GM12891 (cell line): ENCODE measurements at places on chromosomes 16 and 17.

DNA sequence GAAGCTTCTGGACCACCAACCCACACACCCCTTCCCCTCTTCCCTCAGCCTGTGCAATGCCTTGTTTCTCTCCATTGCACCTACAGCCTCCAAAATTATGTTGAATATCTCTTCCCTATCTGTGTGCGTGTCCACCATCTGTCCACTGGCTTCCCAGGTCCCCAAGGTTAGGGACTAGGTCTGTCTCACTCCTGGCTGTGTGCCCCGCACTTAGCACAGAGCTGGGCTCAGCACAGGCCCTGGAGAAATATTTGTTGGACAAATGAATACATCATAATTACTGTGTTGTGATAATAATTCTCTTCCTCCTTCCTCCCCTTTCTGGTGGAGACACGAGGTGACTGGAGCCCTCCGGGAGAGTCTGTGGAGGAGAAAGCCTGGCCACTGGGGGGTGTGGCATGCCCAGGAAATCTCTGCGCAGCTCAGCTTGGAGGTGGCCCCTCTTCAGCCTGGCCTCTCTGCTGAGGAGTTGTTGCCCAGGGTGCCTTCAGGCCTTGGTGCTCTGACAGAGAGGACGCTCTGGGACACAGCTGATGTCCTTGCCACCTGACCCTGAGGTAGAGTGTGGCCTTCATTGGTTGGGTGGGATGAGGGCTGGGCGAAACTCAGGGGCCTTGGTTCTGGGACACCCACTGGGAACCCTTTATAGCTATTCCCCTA is 3.3 kb upstream of the BRD7 start:
- DNase-seq: no peak

DNA sequence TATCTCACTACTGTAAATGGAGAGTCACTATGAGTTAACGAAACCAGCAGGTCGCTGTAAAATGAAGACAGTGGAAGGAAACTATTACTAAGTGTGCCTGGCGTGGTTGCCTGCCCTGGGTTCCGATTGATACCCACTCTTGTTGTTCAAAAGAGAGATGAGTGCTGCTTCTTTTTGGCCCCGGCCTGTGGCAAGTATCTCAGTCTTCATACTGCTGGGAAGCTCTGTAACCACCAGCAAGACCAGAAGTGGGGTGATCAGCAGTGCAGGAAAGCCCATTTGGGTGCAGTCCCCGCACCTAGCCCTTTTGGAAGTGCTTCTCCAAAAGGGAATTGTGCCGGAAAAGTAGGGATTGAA is 104.5 kb downstream of the SNX29 start:
- DNase-seq: no peak

GRCh38 chr17:12122075-12122474 is 101.4 kb downstream of the MAP2K4 start:
- DNase-seq: no peak

GRCh38 chr16:50645563-50646220 is 35.4 kb downstream of the SNX20 start:
- no peak for DNase-seq

DNA sequence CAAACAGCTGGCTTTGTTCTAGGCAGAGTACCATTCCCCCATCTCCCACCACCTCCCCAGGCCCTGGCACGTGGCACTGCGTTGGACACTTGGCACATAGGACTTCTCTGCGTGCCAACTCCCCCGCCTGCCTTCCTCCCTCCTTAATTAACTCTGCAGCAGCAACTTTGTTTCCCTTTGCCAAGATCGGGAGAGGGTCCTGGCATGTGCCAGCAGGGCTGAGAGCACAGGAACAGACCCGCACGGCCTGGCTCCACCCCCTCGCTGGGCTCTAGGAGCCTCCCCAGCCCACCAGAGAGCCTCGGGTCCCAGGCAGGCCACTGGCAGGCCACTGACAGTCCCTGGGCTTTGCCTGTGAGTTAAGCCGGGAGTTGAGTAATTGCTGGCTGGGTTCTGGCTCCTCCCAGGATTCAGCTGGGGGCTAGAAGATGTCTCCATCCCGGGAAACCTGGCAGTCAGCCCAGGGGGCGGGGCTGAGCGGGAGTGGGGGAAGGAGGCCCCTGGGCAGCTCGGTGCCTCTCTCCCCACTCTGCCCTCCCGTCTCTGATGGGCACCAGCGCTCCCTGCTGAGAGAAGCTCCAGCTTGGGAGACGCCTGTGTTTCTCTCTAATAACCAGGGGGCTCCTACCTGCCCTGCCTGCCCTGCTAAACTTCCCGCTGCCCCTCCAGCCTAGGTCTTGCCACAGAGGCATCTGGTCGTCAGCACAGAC is 224.0 kb upstream of the TNRC6C start:
- DNase-seq: no peak

- no peak for DNase-seq
Measured at GRCh38 chr16:77760800-77761199, 27.6 kb upstream of the VAT1L start.

DNA sequence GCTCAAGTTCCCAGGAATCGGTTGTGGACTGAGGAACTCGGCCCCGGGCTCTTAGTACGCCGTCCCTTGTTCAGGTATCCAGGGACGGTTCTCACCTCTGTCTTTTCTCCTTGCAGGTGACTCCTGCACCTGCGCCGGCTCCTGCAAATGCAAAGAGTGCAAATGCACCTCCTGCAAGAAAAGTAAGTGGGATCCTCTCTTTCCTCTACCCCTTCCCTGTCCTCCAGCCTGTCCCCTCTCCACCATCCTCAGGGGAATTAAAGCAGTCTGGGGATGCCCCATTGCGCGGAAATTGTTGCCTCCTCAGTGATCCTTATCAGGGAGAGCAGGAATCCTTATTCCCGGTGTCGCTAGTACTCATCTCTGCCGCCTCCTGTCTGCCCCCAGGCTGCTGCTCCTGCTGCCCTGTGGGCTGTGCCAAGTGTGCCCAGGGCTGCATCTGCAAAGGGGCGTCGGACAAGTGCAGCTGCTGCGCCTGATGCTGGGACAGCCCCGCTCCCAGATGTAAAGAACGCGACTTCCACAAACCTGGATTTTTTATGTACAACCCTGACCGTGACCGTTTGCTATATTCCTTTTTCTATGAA is 585 bp downstream of the MT2A start:
- no peak for DNase-seq

DNA sequence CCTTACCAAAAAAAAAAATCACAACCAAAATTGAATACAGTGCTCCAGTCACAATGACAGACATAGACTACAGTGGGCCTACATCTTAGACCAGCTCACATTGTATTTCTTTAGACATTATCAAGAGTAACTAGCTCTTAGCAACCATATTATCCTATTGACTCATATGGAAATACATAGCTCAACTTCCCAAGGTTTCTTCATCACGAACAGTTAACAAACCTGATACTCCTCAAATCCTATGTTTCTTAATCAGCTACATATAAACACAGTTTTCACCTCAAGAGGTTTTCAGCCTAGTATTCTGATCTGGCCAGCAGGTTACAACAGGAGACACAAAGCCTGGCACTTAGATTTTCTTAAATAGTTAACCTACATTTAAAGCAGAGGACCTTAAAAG is 29.7 kb downstream of the CMC2 start:
- no peak for DNase-seq

- DNase-seq: no peak
Measured at GRCh38 chr16:60727851-60728250, 1308.4 kb downstream of the CDH8 start.

DNA sequence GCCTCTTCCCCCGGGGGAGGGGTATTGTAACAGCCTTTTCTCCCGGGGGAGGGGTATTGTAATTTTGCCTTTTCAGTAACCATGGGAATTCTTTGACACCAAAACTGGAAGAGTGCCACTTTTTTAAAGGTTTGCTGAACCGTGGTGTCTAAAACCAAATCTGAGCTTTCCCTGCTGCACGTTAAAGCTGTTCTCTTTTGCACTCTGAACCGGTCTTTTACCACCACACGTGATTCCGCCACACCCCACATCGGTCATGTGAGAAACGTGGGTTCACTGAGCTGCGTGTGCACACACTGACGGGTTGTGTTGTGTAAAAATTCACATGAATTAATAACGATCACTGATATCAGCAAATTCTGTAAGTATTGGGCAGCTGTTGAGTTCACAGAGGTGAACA is 9.2 kb upstream of the ACSF3 start:
- DNase-seq: no peak
